ENCODE measurements at places on chromosomes 2 and 18. TPM values are rescaled to one million over a fixed set of nuclear protein-coding genes. Genes with fewer than 3 reads are reported as not detected.

SERPINB12 gene
- not detected for total RNA-seq

ALK gene
- under 0.01 TPM for total RNA-seq

CCL20 gene
- total RNA-seq: not detected

ZC3H6 gene
- 5.4 TPM for total RNA-seq

SERPINB4 gene
- not detected for total RNA-seq

PRKAG3 gene
- not detected for total RNA-seq

CAB39 gene
- total RNA-seq: 78.4 TPM

KCNF1 gene
- total RNA-seq: not detected

CYP27C1 gene
- not detected for total RNA-seq

SCN3A gene
- 0.12 TPM for total RNA-seq

TSPYL6 gene
- total RNA-seq: not detected

RSAD2 gene
- total RNA-seq: 1.5 TPM

SERPINB3 gene
- total RNA-seq: not detected

NEU2 gene
- total RNA-seq: not detected

CCDC68 gene
- total RNA-seq: 1.8 TPM

GNAL gene
- 0.22 TPM for total RNA-seq

CDH19 gene
- total RNA-seq: under 0.01 TPM

MYO7B gene
- under 0.01 TPM for total RNA-seq

UGT1A10 gene
- total RNA-seq: not detected

C2orf80 gene
- not detected for total RNA-seq

ABCG8 gene
- total RNA-seq: not detected

ELOA2 gene
- total RNA-seq: not detected

TWIST2 gene
- 102 TPM for total RNA-seq

LTBP1 gene
- total RNA-seq: 502 TPM

VIT gene
- total RNA-seq: 0.37 TPM

KIF5C gene
- 0.66 TPM for total RNA-seq

CXCR1 gene
- total RNA-seq: not detected

LINC00305 gene
- not detected for total RNA-seq

AOX1 gene
- total RNA-seq: 86.3 TPM

All from uterine smooth muscle cell (primary cell).